Inflammatory macrophage treated with lipopolysaccharide for 1 hour (primary cell): ENCODE measurements at places on chromosomes 7 and 10.

GRCh38 chr10:91144961-91145360, 75.5 kb upstream of the PCGF5 start:
- no peak for DNase-seq

- DNase-seq = no peak
These were observed 126.7 kb downstream of the INHBA start for GRCh38 chr7:41576166-41576565.

DNA sequence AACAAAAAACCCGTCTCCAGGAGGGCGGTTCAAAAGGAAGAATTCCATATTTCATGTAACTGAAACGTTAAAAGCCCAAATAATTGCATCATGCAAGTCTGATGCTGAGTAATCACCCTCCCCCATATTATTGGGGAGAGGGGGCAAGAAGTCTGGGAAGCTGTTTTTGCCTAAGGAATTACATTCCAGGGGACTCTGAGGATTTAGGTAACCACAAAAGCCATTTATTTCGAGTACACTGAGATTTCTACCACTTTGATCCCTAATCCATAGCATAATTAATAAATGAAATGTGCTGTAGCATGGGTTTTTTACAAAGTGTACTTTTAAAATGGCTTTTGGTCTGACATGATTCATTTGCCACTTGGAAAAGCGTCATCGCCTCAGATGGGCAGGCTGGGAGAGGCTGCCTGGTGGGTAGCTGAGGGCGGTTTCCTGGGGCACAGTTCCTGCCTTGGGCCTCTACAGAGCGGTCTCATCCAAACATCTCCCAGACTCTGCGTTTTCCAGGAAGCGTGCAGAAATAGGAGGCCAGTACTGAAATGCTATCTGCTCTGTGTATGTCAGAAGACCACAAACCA, 106.5 kb downstream of the TCF7L2 start:
- peak; percentile 63 for DNase-seq

DNA sequence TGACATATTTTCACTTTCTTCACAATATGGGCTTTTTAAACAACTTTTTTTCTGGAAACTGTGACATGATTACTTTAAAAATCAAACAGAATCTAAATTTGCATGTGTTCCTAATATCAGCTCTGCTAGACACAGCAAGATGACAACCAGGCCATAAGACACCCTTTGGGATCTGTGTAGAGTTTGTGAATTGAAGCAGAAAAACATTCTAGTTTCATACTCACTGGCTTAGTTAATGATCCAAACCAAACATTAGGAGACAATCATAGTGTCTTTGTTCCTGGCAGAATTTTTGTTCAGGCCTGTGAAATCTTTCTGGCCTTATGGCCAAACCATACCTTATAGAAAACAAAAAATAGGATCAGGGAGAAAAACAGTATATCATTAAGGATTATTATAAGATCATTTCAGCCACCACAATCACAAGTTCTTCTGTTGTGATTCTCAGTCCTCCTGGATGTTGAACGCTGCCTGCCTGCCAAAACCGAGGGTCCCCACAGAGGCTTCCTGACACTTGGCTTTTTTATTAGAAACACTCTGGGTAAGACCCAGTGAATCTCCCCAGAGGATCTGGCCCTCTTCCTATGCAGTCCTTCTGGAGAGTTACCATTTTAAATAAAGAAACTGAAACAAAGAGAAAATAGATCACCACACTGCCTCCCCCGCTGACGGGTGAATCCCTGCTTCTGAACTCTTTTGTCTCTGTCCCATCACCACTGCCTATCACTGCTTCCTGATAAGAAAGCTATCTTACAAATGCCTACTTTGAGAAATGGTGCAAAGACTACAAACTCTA, 79.2 kb upstream of the PPP1R3C start:
- no peak for DNase-seq

GRCh38 chr7:5348134-5349004, 65.6 kb downstream of the SLC29A4 start:
- DNase-seq = no peak

- DNase-seq = peak; percentile 70
These were observed 2.8 kb downstream of the MCU start for GRCh38 chr10:72694476-72695369.
